ENCODE measurements at places on chromosomes 2 and 18.

DNA sequence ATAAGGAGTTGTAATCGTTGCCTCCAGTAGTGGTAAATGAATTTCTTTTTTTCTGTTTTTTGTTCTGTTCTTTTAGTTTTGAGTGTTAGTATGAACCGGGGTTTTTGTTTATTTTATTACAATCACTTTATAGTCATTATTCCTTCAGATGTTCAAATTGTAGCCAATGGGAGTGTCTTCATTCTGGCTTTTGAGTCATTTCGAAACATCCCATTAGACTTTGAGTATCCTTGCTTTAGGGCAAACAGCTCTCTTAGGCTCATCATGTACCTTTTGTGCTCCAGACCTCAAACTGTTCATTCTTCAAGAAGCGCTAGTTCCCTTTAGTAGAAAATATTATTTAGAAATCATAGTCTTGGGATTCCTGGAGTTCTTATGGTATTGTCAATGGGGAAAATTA, 54.2 kb upstream of the PAX3 start:
- DNase-seq, result no peak

DNA sequence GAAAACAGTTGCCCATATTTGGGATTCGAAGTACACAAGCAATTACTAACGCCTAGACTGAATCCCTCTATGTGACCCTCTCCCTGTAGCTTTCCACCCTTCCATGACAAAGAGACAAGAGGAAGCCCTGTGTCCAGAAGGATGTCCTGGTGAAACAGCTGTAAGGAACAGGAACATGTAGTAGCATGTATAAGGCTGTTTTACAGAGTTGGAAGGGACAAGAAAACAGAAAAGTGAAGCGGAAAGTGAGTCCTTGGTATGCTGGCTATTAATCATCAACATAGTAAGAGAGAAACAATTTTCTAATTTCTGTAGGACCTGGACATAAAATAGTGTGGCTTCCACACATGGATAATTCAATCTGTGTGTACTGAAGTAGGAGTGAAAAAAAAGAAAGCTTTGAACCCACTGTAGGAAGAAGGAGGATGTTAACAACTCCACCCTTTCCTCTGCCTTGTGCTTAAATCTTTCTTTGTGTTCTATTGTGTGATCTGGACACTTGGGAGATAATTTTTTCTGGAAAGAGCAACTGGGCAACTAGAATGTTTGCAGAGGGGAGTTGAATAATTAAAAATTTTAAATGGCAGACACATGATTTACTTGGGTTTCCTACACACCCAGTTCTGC, 162.3 kb upstream of the ZSWIM2 start:
- no peak for DNase-seq

- no peak for DNase-seq
Observed at GRCh38 chr2:45975752-45976517, 321.3 kb upstream of the EPAS1 start.

- no peak for DNase-seq
Observed at GRCh38 chr18:59810735-59811520, 88.9 kb upstream of the PMAIP1 start.

DNA sequence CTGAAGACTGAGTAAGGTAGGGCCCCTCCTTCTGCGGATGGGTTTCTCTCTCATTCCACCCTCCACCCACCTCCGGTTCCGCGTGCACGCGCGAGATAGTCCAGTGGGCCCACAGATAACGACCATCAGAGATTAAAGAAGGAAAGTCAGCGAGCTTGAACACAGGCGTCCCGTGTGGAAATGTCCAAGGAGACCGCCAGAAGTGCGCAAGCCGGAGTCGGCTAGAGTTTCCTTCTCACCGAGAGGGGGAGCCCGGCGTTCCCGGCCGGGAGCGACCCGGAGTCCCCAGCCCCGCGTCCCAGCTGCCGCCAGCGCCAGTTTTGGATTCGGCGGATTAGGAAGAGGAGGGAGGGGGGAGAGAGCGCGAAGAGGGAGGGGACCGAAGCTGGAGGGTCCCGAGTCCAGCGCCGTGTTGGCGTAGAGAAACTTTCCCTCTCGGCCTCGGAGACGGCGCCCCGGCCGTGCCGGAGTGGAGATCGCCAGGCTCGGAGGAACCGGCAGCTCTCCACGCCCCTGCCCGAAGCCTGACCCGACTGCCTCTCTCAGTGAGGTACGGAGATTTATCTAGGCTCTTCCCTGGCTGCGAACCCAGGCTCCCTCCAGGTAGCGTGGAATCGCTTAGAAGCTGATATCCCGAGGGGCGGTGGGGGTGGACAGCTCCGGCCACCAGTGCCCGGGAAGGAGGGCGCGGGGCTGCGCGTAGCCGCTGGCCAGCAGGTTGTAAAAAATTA, at the start of gene GULP1:
GULP1 (plus strand) TSS at position 258 of the 731 bp plus-strand sequence. CDS start 185,829 bp downstream, outside the sequence.
- peak; percentile 16 for DNase-seq

DNA sequence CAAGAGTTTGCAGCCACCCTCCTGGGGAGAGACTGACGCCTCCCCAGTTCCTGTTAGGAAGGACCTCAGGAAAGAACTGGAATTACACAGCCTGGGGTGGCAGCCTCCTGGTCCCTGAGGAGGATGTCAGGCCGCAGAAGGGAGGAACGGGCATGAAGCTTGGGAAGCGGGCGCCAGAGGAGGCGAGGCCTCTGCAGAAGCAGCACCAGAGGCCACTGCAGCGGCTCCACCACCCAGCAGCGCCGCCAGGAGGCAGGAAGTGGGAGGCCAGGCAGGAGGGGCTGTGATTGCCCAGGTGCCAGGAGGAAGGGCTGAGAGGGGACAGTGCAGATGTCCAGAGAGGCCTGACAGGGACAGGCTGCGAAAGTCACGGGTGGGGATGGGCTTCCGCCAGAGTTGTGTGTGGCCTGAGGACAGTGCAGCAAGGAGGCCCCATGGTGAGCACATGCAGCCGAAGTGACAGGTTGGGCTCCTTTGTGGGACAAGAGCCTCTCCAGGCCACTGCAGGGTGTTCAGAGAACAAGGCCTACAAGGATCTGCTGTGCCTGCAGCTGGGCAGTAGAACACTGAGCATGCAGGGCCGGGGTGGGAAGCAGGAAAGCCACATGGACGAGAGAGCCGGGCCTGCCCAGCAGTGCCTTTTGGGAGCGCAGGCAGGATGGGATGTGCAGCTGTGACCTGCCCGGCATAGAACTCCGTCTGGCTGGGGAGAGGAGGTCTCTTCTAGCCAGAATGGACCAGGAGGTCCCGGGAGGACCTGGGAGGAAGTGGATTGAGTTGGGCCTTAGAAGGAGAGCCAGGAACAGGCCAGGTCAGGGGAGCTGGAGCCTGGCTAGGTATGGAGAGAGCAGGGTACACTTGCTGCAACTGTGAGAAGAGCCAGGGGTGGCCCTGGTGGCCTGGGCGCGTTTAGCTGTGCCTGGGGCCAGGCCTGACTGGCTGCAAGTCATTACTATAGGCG, 39.1 kb upstream of the ALPP start:
- no peak for DNase-seq

- DNase-seq, result no peak
Observed at GRCh38 chr18:63099091-63099840, 220.3 kb downstream of the BCL2 start.

DNA sequence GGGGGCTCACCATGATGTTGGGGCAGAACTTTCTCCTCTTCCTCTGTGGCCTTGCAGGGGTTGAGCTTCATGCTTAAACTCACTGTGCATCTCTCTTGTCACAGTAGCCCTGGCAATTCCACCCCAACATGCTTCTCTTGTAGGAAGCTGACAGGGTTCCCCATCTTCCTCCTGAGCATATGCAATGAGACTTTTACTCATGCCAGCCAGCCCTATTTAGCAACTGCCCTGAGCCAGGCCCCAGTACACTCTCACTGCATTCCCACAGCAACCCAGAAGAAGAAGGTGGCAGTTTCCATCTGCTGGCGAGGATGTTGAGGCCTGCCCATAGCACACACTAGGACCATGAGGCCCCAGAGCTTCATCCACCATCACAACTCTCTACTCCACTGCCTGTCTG, 72.2 kb upstream of the TEX51 start:
- peak; percentile 12 for DNase-seq

GRCh38 chr2:164903204-164903603, 52.1 kb downstream of the SLC38A11 start:
- DNase-seq, result peak; percentile 29

DNA sequence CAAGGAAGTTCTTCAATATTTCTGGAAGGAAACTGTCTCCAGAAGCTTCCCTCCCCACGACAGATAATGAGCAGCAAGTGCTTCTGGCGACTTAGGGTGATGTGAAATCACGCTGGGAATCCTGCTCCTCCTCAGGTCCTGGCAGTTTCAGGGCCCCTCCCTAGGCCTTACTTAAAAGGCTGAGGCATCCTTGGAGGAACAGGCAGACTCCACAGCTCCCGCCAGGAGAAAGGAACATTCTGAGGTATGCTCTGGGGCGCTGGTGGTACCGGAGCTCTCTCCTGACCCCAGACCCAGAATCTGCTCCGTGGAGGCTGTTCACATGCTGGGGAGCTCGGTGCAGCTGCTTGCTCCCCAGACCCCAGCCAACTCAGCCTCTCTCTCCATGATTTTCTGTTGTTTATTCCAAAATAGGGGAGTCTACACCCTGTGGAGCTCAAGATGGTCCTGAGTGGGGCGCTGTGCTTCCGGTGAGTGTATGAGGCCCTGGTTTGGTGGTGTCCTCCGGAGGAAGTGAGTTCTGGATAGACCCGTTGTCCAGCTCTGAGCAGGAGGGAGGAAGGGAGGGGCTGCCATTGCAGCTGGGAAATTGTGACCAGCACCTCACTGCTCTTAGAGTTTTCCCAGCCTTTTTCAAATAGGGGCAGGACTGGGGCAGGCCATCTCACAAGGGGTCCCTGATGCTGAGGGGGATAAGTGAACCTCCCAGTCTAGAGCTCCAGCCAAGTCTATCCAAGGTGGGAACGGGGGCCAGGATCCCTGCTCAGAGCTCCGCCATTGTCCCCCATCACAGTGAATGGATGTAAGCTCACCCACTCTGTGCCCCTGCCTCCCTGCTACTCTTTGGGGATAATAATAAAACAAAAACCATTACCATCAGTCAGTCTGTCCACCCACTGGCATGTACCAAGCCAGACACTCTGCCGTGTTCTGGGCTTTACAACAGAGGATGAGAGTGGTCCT, at the start of gene IL36RN:
IL36RN (plus strand) TSS at position 201 of the 963 bp plus-strand sequence; CDS start at position 442, 241 bp downstream.
- DNase-seq, result no peak

DNA sequence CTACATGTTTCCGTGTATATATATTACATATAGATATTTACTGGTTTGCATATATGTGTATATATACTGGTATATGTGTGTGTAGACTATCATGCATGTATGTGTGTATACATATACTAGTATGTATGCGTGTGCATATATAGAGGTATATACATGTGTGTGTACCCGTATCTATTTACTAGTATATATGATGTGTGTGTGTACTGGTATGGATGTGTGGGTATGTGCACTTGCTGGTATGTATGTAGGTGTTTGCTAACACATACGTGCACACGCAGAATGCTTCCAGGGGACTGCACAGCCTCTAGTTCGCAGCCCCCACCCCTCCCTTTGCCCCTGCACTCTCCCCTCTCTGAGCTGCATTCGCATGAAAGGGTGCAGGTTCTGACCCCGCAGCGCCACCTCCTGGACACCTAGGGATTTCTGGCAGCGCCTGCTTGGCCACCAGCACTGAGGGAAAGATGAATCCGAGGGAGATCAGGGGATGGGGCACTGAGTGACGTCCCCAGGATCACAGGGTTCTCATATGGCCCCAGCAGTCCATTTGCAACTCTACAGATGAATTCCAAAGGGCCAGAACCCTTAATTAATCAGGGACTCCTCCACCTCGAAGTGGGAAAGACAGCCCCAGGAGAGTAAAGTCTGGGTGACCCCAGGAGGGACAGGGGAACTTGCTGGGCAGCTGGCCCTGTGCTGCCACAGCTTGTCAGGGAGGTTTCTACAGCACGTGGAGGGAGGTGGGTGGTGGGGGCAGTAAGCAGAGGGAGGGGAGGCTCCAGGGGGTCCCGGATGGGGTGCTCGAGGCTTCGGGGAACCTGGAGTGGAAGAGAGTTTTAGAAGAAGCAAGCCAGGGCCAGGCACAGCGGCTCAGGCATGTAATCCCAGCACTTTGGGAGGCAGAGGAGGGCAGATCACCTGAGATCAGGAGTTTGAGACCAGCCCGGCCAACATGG, 66.8 kb upstream of the ASAP2 start:
- DNase-seq, result peak; percentile 83

GRCh38 chr2:53505826-53506225, 261.8 kb upstream of the CHAC2 start:
- no peak for DNase-seq

GRCh38 chr18:29060349-29060748, 883.4 kb upstream of the CDH2 start:
- peak; percentile 19 for DNase-seq

DNA sequence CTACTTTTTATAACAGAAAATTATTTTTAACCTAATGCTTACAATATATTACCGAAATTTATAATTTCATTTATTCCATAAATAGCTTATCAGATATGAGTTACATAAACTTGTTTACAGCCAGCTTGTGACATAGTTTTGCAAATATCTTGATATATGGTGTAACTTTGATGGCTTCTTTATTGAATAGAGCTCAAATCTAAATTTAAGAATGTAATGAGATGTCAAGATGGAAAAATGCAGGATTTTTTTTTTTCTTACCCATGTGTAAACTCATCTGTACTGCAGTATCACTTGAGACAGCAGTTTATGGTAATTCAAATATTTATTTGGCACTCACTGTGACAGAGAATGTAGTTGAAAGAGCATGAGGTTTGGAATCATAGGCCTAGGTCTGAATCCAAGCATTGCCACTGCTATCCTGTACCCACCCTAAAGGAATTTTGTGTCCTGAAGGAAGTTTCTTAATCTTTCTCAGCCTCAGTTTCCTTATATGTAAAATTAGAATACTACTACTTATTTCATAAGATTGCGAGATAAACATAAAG, 3.8 kb downstream of the CREB1 start:
- DNase-seq, result no peak

GRCh38 chr2:152716805-152717227, 445 bp downstream of the PRPF40A start:
- no peak for DNase-seq

- DNase-seq, result no peak
Observed at GRCh38 chr2:233919938-233920337, 2.8 kb downstream of the TRPM8 start.

DNA sequence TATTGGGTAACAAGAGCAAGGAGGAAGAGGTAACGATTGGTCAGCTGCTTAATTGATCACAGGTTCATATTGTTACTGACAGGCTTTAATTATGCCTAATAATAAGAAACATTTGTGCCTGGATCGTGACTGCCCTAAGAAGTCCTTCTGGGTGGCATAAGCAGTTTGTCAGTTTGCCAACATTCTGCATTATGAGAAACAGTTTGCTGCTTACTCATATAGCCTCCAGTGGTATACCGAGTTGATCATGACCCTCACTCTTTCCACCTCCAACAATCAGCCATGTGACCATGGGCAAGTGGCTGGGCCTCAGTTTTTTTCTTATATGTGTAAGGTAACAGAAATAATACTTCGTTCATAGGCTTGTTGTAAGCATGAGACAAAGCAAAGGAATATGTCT, 96.6 kb upstream of the CABLES1 start:
- DNase-seq, result no peak

- no peak for DNase-seq
Observed at GRCh38 chr2:84729224-84729623, 151.7 kb downstream of the TRABD2A start.

- DNase-seq, result no peak
Observed at GRCh38 chr2:4576075-4576474, 872.7 kb downstream of the DCDC2C start.

- DNase-seq, result peak; percentile 91
Observed at GRCh38 chr18:54261894-54262293, 7.4 kb upstream of the POLI start.

Measured in suppressor macrophage treated with lipopolysaccharide for 4 hours (primary cell).